ENCODE measurements at places on chromosomes 13 and 19.

DNA sequence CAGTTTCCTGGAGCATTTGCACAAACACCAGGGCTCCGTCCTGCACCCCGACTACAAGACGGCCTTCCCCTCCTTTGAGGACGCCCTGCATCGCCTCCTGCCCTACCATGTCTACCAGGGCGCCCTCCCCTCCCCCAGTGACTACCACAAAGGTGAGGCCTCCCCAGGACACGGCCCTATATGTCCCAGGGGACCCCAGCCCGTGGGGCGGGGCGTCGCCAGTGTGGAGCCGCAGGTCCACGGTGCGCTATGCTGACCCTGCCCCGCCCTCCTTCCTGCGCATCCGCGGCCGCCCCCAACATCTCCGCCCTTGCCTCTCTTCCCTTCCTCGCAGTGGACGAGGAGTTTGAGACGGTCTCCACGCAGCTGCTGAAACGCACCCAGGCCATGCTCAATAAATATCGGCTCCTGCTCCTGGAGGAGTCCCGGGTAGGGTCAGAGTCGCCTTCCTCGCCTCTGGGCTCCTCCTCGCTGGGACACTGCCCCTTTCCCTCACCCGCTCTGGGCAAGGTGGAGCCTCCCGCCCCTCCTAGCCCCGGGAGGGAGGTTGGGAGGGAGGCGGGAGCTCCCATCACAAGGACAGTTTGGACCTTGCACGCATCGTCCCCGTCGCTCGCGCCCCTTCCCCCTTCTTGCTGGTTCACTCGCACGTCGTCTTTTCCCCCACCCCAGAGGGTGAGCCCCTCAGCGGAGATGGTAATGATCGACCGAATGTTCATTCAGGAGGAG lies 14.4 kb upstream of the EHD2 start:
- DNase-seq = no peak

DNA sequence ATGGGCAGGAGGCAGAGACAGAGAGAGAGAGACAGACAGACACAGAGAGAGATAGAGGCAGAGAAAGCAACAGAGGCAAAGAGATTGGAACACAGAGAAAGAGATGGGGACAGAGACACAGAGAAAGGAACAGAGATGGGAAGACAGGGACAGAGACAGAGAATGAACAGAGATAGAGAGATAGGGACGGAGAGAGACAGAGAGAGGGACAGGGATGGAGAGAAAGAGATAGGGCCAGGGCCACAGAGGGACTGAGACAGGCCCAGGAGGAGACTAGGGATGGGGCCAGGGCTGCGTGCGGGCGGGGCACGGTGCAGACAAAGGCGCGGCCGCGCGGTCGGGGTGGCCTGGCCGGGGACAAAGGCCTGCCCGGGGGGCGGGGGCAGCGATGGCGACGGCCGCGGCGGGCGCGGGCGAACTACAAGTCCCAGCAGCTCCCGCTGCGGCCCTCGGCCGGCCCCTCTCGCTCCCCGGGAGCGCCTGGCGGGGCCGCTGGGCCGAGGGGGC lies at the start of gene ZNF358:
ZNF358 (plus strand) TSS at position 459 of the 507 bp plus-strand sequence. CDS start 3,140 bp downstream, outside the sequence.
- DNase-seq = peak; percentile 38

DNA sequence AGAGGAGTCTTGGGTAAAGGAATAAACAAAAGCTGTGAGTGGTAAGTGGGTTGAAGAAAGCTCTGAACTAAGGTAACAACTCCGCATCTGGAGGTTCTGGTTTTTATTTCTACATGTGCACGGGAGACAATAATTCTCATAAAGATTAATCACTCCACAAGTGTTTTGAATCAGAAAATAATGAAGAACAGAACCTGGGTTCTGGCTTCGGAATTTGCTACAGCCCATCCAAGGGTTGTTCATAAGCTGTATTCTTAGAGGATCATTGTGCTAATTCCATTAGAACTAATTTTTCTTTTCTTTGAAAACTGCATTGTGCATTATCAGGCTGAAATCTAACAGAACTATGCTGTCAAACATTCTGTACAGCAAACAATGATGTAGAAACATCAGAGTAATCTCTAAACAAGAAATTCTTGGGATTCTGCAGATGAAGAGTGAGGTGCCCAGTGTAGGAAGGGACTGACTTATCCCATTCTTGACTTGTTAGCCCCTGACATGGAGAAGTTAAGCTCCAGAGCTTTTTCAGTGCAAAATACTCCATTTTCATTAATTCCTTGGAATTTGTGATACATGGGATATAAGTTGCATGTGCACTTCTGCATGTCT lies 368.2 kb downstream of the COG6 start:
- DNase-seq = no peak

- no peak for DNase-seq
These were observed 1.0 kb upstream of the CRYL1 start for GRCh38 chr13:20526664-20527063.

- no peak for DNase-seq
These were observed 13.1 kb downstream of the DNM2 start for GRCh38 chr19:10730932-10731331.

GRCh38 chr13:33751151-33751550 lies 66.8 kb upstream of the RFC3 start:
- no peak for DNase-seq

DNA sequence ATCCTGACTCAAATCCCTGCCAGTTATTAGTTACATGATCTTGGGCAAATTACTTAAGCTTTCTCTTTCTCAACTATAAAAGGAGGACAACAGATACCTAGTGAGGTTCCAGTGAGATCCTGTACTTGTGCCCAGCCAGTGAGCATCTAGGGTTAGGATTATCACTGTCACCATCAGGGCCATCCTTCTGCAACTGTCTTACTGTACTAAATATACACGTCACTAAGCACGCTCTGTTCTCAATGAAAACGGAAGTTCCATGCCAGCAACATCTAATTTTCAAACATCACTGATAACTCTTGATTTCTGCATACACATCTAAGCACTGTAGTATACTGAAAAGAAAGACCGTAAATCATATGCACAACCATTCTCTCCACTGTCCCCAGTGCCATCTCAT lies 70.0 kb downstream of the FOXO1 start:
- DNase-seq = no peak

GRCh38 chr13:61275251-61275650 lies 140.4 kb downstream of the PCDH20 start:
- DNase-seq = no peak

GRCh38 chr13:77356155-77356554 lies 29.3 kb upstream of the MYCBP2 start:
- no peak for DNase-seq

DNA sequence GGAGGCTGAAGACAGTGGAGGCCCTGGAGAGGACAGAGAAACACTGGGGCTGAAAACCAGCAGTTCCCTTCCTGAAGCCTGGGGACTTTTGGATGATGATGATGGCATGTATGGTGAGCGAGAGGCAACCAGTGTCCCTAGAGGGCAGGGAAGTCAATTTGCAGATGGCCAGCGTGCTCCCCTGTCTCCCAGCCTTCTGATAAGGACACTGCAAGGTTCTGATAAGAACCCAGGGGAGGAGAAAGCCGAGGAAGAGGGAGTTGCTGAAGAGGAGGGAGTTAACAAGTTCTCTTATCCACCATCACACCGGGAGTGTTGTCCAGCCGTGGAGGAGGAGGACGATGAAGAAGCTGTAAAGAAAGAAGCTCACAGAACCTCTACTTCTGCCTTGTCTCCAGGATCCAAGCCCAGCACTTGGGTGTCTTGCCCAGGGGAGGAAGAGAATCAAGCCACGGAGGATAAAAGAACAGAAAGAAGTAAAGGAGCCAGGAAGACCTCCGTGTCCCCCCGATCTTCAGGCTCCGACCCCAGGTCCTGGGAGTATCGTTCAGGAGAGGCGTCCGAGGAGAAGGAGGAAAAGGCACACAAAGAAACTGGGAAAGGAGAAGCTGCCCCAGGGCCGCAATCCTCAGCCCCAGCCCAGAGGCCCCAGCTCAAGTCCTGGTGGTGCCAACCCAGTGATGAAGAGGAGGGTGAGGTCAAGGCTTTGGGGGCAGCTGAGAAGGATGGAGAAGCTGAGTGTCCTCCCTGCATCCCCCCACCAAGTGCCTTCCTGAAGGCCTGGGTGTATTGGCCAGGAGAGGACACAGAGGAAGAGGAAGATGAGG lies 1.5 kb downstream of the PPP1R15A start:
- no peak for DNase-seq

DNA sequence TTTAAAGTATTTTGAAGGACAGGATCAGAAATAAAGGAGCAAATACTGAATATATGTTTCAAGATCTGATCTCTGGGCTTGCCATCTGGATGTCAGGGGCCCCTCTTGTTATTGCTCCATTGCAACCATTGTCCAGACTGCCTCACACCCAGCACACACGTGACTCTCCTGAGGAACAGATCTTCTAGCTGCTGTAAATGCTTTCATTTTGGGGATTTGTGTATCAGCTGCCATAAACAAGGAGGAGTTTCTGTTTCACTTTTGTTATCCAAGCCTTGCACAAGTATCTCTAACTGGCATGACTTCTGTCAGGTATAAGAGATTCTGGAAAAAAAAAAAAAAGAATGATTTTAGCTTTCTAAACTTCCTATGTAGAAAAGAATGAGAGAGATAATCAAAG lies 1624.1 kb upstream of the PRR20A start:
- no peak for DNase-seq

DNA sequence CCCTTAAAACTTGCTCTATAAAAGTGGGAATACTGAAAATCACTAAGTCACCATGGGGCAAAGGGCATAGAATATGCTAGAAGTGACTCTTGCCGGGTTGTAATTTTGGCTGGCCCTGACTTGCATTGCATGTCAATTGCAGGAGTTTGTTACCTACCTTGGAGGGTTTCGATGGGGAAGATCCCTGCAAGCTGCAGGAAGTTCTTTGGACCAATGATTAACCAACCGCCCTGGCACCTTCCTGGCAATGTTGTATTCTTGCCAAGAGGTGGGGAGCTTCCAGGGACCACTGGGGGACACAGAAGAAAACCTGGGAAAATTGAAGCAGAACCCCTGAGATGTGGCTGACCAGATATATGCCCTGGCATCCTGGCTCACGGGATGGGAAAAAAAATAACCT lies 235.8 kb downstream of the B3GLCT start:
- no peak for DNase-seq

DNA sequence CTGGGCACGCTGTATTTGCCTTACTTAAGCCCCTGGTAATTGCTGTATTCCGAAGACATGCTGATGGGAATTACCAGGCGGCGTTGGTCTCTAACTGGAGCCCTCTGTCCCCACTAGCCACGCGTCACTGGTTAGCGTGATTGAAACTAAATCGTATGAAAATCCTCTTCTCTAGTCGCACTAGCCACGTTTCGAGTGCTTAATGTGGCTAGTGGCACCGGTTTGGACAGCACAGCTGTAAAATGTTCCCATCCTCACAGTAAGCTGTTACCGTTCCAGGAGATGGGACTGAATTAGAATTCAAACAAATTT lies 676 bp downstream of the BRCA2 start:
- peak; percentile 34 for DNase-seq

GRCh38 chr19:32476032-32476350 lies 70.4 kb downstream of the DPY19L3 start:
- DNase-seq = no peak

DNA sequence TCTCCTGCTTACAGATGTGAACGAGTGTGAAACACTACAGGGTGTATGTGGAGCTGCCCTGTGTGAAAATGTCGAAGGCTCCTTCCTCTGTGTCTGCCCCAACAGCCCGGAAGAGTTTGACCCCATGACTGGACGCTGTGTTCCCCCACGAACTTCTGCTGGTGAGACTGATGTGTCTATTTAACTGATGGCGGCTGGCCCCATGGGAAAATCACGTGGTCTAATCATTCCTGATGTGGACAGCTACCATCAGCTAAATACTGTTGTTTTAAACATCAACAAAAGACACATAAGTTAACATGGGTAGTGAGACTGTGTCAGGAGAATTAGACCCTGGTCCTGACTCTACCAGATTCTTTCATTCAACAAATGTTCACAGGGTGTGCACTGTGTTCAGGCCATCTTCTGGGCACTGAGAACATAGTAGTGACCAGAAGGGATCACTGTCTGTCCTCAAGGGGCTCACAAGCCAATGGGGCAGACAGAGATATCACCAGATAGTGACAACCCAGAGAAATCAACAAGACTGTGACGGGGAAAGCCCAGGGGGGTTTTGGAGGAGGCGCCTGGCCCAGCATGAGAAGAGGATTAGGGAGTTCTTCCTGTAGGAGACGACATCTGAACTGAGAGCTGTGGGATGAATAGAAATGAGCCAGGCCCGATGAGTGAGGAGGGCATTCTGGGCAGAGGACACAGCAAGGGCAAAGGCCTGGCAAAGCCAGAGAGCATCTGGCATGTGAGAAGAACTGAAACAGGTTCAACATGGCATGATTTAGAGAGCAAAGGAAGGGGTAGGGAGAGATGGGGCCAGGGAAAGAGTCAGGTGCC lies 18.4 kb downstream of the LTBP4 start:
- DNase-seq = no peak

GRCh38 chr19:40192758-40193586 lies 1.7 kb downstream of the MAP3K10 start:
- DNase-seq = no peak

GRCh38 chr13:45718063-45718462 lies 15.9 kb downstream of the CBY2 start:
- no peak for DNase-seq

DNA sequence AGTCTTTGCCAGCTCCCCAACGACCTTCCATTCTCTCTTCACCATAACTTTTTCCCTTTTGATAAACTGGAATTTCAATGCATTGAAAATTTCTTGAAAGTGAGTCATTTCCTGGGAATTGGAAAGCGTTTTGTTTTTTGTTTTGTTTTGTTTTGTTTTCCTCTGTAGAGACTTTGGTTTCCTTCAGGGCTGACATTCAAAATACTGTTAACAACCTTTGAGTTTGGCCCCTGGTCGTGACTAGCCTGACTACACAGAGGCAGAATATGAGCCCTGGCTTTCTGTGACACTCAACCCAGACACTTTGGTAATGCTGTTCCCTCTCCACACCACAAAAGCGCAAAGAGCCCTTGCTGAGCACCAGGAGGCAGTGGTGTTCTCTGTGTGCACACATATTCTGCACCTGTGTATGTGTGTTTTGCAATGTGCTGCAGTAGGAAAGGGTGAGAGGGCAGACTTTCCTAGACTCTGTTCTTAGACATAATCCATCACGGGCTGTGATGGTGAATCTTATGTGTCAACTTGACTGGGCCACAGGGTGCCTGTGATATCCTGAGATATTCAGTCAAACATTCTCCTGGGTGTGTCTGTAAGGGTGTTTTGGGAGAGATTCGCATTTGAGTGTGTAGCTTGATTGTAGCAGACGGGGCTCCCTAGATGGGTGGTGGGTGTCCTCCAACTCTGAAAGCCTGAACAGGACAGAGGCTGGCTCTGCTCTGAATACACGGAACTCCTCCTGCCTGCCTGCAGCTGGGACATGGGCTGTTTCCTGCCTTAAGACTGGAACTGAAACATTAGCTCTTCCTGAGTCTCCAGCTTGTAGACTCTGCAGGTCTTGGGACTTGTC lies 29.5 kb upstream of the ANKRD10 start:
- peak; percentile 68 for DNase-seq
